ENCODE measurements at places on chromosomes 2 and 18.

DNA sequence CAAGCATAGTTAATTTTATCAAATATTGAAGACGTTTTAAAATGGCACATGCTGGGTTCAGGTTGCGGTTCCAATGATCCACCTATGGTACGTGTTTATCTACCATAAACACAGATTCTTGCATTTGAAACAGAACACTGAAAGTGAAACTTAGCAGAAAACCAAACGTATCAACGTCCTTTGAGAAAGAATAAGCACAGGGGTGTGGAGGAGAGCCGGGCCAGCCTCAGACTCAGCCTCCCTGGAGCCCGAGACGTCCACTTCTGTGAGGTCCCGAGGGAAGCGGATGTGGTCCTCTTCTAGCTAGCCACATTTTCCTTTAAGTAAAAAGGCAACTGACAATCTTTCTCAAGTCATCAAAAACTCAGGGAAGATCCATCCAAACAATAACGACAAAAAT lies 195.9 kb downstream of the RTP5 start:
- DNase-seq = no peak

DNA sequence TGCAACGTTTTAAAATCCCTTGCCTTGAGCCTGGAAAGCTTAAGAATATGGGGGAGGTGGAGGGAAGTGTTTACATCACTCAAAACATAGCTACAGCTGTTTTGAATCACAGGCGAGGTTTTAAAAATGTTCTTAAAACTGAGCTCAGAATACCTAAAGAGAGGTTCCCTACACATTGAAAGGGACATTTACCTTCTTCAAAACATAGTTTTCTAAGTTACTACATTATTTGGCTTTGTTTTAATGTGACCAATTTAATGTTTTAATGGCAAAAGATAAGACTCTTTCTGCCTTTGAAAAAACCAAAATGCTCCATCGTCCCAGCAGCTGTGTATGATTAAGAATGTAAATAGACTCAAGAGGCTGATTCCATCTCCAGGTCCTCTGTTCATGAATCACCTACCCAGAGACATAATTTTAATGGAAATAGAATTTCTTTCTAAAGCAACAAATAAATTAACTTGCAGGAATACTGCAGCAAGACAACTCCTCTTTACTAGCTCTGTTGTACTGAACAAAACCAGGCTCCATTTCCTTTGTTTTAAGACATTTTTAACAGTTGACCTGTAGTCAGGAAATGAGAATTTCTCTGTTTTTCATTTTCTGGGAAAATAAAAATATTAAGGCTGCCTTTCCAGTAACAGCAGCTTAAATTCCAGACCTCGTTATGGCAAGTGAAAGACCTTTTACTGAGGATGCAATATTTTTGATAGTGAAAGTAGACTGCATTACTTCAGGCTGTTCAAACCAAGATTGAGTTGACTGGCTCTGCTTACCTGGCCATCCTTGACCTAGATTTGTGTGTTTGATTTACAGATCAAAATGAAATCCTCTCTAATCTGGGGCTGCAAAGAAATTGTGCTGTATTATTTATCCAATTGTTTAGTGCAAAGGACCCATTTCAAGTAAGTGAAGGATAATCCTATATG lies 33.7 kb upstream of the WDR75 start:
- no peak for DNase-seq

GRCh38 chr18:27017901-27018500 lies 152.5 kb upstream of the AQP4 start:
- DNase-seq = no peak

- DNase-seq = no peak
Measured at GRCh38 chr18:7946734-7947377, 379.7 kb downstream of the PTPRM start.

DNA sequence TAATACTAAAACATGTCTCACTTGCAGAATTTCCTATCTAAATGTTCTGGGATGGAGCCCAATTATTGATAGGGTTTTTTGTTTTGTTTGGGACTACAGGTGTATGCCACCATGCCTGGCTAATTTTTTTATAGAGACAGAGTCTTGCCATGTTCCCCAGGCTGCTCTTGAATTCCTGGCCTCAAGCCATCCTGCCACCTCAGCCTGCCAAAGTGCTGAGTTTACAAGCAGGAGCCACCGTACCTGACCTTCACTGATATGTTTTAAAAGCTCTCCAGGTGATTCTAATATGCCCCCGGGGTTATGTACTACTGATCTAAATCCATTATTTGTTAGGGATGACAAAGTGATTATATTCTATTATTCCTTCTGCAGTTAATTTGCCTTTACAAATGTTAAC lies 2.2 kb downstream of the ELAC1 start:
- no peak for DNase-seq

DNA sequence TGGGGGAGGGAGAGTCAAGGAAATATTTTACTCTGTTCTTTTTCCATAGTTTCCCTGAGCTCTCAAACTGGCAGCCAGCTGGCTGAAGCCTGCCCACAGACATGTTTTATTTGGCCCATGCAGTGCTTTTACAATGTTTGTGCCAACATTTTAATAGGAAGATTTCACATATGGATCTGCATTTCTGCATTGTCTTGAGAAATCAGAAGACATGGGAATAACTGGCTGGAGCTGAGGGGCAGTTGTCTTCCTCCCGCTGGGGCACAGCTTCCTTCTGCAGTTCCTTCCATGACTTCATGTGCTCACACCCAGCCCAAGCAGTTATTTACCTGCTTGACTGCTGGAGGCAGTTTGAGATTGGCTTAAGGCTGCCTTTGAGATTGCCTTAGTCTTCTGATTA lies 74.4 kb downstream of the PLCL1 start:
- DNase-seq = no peak

DNA sequence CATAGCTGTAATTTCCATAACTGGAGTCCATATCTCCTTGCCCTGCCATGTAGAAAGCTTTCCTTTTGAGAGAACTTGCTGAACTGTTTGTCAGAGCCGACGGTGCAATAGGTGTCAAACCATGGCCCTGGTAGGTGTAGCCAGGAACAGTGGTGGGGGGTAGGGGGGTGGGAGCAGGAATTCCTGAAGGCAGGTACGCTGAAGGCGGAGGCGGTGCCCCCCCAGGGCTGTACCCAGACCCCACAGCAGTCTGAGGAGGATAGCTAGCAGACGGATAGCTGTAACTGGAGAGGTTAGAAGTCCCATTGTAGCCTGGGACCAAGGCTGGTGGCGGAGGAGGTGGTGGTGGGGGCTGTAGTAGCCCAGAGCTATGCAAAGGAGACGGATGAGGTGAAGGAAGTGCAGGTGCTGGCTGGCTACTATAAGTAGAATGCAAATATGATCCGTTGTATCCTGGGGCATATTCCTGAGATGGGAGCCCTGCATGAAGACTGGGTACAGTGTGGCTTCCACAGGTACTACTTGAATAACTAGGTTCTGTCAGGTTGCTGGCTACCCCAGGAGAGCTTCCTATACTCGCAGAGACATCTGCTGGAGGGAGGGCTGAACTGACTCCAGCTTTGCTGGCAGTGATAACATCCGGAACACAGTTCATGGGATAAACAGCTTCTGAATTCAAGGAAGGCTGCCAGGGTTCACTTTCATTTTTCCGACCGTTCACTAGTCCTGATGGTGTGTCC lies 124.8 kb downstream of the FIGN start:
- DNase-seq = no peak

DNA sequence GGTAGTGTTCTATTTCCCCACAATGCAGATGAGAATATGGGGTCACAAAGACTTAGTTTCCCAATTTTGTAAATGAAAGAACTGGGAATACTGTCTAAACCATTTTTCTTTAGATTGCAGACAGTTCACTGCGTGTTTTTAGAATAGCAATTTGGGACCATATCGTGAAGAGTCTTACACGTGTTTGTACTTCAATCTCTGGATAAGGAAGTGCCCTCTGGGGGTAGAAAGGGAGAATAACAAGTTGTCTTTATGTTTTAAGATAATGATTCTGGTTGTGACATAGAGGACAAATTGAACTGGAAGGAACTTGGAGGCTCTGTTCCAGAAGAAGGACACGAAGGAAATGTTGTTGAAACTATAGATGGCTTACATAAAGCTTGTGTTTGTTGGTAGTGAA lies 457.7 kb downstream of the CBLN2 start:
- DNase-seq = no peak

DNA sequence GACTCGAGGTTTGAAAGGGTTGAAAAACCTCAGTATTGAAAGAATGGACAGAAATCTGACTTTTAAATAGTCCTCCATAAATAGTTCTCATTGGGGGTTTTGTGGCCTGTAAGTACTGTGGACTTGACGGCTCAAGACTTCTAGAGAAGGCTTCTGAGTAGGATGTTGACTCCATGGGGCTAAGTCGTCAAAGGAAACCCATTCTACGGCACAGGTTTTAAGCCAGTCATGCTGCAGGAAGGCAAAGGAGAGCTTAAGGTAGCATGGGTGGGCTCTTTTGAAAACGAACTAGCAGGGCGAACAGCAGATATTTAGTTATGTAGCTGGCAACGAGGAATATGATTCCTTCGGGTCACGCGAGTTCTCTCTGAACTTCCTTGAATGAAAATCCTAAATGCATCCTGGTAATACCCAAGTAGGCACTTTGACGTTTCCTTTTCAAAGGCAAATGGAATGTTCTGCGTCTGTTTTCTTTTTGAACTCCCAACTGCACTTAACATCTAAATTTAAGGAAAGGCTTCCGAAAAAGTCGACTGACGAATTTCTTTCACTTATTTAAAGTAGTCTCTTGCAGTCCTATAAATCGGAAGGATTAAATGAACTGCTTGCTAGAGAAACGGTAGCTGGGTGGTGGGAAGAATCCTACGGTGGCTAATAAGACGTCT lies 1.1 kb upstream of the NEDD4L start:
- DNase-seq = no peak

DNA sequence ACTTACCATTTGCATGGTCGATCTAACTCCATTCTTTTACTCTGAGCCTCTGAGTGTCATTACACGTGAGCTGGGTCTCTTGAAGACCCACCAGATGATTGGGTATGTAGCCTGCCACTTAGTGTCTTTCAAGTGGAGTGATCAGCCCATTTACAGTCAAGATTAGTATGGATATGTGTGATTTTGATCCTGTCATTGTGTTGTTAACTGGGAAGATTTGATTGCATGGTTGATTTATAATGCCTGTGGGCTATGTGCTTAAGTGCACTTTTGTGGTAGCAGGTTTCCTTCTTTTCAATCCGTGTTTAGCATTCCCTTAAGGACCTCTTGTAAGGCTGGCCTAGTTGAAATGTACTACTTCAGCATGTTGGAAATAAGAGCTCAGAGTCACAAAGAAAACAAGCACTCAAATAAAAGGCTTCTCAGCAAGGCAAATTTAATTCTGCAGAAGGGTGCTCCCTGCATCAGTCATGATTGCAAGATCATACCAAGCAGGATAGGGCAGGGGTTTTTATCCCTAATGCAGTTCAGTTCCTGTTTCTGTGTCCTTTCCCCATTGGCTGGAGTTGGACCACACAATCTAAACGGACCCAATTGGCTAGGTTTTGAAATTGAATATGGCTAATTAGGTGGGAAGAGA lies 230.7 kb upstream of the SYT4 start:
- DNase-seq = no peak
